ENCODE measurements at places on chromosomes 1 and 21.

DNA sequence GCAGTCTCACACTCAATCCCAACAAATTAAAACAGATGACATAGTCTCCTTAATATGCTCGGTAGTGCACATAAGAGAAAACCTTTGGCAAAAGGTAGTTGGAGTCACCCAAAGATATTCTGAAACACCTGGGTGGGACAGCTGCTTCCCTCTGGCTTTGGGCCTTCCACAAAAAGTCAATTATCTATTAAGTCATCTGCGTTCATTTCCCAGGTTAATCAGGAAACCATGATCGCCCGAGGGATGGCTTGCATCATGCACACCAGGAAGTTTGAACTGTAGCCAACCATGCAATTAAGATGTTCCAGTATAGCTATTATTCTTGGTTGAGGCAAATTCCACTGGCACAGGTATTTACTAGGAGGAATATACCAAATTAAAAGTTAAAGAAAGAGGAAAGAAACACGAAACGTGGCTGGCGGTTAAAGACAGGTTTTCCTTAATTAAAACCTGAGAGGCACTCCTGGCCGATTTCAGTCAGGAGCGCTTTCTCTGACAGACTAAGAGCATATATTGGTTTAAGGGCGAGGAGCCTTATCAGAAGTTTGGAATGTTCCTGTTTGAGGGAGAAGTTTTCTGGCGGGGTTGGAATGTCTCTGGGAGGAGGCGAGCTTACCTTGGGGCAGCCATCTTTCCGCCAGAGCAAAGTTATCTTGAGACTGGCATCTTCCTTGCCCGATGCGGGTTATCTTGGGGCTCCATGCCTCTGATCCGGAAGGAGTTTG is 19.9 kb downstream of the CLDN17 start:
- no peak for DNase-seq

- DNase-seq = no peak
These were observed 83.8 kb downstream of the PLPP3 start for GRCh38 chr1:56495538-56495937.

- no peak for DNase-seq
These were observed 745.5 kb downstream of the LRRIQ3 start for GRCh38 chr1:73452522-73452921.

DNA sequence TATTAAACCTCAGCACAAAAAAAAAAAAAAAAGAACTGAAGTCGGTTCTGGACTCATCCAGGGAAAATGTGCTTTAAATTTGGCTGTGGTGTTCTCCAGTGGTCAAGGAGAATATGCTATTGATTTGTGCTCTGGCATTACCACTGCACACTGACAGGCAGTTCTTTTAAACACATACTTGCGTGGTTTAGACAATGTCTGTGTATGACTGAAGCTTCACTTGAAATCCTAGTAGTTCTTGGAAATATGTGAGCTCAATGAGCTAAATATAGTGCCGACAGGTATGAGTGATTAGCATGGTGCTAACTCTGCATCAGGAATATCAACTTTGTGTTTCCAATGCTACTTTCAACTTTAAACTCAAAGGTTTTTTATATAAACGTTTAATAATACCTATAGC is 415.6 kb downstream of the SMYD3 start:
- DNase-seq = no peak

GRCh38 chr1:67664048-67664447 is 21.0 kb upstream of the GADD45A start:
- no peak for DNase-seq

DNA sequence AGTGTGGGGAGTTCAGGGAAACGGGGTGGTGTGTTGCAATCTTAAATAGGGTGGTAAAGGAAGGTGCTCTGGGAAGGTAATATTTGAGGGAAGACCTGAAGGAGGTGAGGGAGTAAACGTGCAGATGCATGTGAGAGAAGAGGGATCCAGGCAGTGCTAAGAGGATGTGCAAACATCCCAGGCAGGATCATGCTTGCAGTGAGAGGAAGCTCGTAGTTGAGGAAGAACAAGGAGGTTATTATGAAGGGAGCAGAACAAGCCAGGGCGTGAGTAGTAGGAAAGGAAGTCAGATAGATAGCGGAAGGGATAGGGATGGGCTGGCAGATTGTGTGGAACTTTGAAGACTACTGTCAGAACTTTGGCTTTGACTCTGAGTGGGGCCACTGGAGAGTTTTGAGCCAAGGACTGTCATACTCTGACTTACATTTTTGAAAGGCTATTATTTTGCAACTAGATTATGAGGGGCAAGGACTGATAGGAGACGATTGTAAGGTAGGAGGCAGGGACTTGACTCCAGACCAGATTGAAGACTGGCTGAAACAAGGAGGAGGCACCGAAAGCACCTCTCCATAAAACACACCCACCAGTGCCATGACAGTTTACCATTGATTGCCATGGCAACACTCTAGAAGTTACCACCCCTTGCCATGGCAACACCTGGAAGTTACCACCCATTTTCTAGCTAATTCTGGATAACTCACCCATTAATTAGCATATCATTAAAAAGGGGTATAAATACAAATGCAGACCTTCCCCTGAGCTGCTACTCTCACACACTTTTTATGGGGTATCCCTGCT is 67.0 kb downstream of the XCL2 start:
- DNase-seq = no peak

- DNase-seq = no peak
These were observed 102.3 kb downstream of the TNFSF18 start for GRCh38 chr1:172948457-172948856.

DNA sequence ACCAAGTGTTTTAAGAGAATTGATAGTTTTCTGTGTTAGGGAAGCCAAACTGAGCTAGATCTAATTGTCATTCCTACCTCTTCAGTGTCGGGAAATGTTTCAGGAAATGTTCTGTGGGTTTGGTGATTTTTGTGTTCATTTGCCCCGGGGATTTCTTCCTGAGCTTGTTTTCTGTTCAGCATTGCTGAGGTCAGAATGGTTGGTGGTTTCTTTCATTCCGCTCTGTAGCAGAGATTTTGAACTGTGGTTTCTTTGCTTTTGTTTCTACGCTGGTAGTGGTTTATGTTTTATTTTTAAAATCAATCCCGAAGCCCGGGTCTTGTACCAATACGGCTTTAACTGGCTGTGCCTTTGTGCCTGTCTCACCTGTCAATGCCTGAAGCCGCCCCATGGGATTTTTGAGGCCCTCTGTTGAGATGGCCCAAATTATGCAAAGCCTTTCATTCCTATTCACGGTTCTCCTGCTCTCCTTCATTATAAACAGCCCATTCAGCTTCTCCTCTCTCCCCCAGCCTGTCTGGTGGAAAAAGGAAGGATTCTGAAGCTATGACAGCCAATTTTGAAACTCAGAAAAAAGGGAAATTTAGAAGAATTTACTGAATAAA is 417.2 kb upstream of the KAZN start:
- DNase-seq = no peak

GRCh38 chr1:28141685-28142084 is 34.8 kb downstream of the PTAFR start:
- DNase-seq = no peak

DNA sequence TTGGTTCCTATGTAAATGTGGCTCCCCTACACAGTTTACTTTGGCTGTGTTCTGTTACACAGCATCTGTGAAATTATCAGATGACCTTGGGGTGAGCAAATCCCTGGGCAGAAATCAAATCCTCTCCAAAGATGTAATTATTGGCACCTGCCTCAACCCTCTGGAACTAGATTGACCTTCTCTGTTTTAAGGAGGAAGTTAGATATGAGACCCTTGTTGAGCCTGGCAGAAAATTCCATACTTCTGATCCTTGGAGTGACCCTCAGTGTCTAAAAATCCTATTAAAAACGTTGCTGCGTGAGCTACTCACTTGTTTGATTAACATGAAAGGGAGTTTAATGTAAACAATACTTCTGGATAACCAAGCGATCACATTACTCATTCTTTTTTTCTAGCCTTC is 122.0 kb downstream of the CLIC6 start:
- no peak for DNase-seq
